A172 (cell line): ENCODE measurements at places on chromosomes 12 and 14.

DNA sequence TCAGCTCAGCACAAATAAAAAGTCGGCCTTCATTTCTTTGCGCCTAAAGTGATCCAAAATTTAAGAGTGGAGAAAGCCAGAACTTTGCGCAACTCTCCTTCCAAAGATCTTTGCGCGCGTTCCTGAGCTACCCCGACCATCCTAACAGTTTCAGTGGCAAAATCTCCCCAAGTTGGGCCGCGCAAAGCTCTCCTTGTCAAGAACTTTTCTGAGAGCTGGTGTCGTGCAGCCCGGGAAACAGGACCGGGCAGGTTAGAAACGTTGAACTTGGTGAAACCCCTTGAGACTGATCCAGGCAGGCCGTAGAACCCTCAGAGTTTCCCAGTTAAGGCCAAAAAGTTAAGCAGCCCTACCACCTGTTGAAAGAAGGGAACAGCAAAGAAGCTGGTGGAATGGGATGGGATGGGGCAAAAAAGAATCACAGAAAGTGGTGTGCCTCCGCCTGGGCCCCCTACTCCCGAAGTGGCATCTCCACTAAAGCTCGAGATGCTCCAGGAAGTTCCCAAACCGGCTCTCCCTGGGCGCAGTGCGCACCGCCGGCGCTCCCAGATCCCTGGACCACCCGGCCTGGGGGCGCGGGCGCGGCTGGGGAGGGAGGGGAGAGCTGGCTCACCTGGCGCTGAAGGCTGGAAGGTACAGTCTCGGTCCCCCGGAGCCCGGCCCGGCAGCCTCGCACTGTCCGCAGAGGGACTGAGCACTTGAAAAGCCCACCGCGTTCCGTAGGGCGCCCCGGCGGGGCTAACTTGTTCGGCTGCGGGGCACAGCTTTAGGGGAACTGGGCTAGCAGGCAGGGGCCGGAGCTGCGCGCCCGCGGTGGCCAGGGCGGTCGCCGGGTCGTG, 768 bp downstream of the DBX2 start:
- no peak for DNase-seq

GRCh38 chr14:91117960-91118359, 4.1 kb downstream of the DGLUCY start:
- DNase-seq: no peak

GRCh38 chr14:73977896-73978295, 27.8 kb downstream of the COQ6 start:
- no peak for DNase-seq

DNA sequence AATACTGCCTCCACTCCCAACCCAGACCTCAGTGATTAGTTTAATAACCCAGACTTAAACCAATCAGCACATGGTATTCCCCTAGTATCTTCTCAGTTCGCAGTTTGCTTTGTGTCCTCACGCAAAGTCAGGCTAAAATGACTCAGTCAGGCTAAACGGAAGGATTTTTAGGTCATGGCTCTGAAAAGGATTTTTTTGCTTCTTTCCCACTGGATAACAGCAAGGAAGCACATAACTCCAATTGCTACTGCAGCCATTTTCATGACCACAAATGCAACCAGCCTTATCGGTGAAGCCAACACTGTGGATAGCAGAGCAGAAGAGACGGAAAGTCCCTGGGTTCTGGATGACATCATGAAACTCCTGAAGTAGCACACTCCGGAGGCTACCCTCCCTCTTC, 67.7 kb downstream of the ZC3H14 start:
- DNase-seq: peak; percentile 74

- no peak for DNase-seq
Observed at GRCh38 chr14:53537422-53538315, 384.5 kb upstream of the DDHD1 start.

- peak; percentile 44 for DNase-seq
Observed at GRCh38 chr14:49892301-49892635, 614 bp upstream of the ARF6 start.

DNA sequence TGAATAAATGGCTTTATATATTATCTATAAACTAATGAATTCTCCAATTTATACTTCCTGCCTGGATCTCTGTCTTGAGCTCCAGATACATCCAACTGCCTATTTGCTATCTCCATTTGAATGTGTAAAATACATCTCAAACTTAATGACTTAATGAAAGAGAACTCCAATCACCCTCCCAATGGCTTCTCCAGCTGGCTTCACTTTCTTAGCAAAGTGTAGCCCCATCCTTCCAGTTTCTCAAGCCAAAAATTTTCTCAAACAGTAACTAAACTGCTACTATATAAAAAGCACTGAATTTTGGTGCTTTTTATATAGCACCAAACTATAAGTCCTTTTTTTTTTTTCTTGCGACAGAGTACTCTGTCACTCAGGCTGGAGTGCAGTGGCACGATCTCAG, 2.6 kb downstream of the CRY1 start:
- no peak for DNase-seq

DNA sequence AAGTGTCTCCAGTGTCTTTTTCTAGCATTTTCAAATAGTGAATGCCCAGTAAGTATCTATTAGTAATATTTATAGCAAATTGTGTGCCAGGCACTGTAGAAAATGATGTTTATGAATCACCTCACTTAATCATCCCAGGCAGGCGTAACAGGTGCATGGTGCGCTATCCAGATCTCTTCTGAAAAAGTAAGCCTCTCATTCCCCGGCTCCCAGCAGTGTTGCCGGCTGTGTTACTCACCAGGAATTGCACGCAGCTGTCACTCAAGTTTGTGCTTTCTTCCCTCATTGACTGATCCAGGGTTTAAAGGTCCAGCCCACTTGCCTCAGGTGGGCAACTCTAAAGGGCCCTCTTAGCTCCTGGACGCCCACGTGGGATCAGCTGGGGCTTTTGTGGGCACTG, 173.8 kb upstream of the RASSF8 start:
- DNase-seq: no peak

DNA sequence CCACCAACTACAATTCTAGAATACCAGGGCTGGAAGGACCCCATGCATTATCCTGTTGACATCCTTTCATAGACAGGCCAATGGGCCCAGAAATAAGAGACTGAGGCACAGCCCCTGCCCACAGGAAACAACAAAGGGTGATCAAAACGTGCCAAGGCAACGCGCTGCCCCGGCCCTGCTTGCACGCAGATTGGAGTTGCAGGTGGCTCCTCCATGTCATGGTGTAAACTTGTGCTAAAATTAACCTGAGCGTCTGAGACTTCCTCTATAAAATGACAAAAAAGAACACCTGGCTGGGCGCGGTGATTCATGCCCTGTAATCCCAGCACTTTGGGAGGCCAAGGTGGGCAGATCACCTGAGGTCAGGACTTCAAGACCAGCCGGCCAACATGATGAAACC, 30.1 kb downstream of the SPRING1 start:
- DNase-seq: no peak

GRCh38 chr14:58426670-58427280, 556 bp downstream of the TIMM9 start:
- DNase-seq: no peak

DNA sequence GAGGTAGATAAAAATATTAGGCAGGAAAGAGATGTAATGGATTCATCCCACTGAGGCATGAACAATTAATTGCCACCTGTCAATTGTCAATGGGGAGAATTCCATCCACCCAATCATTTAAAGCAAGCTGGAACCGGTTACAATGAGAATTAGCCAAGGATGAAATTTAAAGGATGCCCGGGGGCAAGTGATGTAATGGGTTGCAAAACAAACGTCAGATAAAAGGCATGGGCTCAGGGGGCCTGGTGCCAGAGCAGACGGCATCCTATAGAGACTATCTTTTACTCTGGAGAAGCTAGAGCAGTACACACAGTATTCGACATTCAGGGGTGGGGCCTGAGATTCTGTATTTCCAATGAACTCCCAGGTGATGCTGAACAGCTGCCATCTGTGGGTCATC, 80.5 kb upstream of the ZFP36L1 start:
- no peak for DNase-seq

DNA sequence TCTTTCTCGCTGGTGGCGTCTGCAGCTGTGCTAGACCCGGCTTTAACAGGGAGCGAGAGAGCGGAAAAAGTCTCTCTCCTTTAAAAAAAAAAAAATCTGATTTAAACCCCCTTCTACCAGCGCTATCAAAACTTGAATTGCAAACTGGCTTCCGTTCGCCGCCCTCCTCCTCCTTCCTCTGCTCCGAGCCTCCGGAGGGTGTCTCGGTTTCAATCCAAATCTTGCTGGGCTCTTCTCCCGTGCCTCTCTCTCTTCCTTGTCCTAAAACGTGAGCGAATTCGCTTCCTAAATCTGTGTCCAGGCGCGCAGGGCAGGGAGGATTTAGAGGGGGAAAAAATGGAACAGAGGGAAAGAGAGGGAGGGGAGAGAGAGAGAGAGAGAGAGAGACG, 272 bp downstream of the TBX3 start:
- no peak for DNase-seq

DNA sequence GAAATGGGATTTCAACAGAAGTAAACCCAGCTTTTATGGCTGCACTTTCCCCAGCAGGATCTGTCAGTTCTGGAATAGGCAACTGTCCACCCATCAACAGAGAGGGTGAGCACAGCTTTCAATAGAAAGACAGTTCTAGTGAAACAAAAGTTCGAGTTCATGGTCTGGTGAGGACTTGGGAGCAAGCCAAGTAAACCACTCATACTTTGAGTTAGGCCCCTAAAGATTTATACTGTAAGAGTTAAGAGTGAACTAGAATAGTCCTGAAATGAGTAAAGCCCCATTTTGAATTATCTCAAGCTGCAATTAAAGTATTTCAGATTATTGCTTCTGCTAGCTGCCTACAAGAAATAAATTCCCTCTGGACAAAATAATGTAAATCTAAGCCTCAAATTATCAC, 82.6 kb downstream of the METTL25 start:
- no peak for DNase-seq

GRCh38 chr12:119627019-119627643, 33.6 kb downstream of the TMEM233 start:
- DNase-seq: no peak

DNA sequence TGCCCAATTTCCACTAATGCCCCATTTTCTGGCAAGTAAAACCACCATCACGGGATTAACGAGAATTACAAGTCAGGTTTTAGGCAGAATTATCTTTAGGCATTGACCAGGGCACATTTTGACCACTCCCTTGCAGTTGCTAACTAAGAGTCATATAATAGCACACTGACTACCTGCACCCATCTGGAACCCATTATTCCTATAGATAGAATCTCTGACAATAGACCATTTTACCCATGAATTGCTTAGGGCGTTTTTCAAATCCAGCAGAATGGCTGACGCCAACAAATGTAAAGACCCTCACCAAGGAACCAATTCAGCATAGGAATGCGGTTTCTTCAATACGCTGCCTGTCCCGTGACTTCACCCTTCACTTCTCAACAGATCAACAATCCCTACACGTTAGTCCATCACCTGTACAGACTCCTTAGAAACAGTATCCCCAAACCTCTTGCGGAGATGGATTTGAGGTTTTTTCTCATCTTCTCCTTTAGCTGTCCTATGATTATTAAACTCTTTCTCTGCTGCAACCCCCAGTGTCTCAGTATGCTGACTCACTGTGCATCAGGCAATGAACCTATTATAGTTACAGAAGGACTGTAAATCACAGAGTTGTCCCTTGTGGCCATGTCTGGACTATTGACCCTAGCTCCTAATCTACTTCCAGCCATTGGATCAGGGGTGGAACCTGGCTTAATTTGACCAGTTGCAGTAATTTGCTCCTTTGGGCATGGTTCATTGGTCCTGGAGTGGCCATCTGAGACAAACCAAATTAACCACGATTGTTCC, 177.3 kb upstream of the PLXNC1 start:
- DNase-seq: peak; percentile 44

DNA sequence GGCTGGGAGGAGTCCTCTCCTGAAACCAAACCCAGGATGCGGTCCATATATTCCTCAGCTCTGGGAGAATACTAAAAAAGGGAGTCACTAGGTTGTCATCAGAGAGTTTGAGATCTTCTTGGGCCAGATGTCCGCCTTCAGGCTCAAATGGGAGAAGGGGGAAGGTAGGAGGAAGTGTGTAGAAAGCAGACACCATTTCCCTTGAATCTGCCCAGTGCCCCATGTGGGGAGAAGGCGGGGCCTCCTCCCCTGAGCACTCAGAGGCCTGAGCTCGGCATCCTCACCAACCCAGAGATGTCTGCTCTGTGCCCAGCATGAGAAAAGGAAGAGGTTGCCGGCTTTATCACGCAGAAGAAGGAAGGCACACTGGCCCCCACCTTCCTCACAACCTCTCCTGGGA, 37.3 kb downstream of the LTBP2 start:
- no peak for DNase-seq

- DNase-seq: peak; percentile 78
Observed at GRCh38 chr12:27462151-27462694, 15.7 kb downstream of the SMCO2 start.

- peak; percentile 27 for DNase-seq
Observed at GRCh38 chr12:123571343-123571813, 13.0 kb upstream of the TMED2 start.

- no peak for DNase-seq
Observed at GRCh38 chr14:104578321-104578720, 1.2 kb upstream of the C14orf180 start.

DNA sequence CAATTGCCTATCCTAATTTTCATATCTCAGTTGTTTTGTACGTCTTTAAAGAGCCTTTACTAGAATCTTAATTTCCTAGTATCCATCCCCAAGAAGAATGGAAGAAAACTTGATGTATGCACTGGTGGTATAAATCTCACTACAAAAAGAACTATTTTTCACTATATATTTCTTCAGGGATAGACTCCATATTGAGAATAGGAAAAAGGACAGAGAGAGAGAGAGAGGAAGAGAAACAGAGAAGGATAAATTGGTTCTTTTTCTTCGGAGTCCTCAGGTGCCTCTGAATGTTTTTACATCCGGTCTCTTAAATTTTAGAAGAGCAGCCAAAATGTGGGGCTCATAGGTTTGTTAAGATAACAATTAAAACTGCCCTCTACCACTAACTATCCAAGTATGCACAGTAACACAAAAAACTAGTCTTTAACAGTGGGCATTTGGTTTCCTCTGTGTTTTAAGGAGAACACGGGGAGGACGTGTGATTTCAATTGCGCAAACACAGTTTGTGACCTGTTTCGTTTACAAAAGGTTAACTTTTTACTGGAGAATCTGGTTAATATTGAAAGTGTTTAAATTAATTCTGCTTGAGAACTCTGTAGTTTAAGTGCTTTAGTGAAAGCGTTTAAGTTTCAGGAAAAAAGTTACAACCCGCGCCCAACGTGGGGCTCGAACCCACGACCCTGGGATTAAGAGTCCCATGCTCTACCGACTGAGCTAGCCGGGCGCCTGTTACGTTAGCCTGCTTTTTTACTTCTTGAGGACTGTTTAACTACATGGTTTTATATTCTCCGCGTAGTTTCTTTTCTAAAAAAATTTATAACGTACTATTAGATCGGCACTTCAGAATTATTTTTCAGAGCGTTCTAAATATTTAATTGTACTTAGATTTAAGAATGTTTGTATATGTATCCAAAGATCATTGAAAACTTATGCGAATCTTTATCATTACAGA, 5.1 kb upstream of the PSMA3 start:
- DNase-seq: peak; percentile 36

DNA sequence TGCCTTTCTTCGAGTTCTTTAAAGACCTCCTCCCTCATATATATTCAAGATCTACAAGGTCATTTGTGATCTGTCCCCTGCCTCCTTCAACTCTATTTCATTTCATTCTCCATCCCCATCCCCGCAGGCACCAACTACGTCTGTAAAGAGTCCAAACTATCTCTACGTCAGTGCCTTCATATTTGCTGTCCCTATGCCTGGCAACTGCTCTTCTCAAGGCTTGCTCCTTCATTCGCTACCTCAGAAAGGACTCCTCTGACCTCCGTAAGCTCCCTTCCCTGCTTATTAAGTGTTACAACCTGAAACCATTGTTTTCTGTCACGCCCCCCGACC, 650 bp downstream of the LLPH start:
- DNase-seq: peak; percentile 15
